HFF-Myc (cell line): ENCODE measurements at places on chromosomes 5 and 9.

- DNase-seq, result no peak
These were observed 7.1 kb downstream of the SPARC start for GRCh38 chr5:151679421-151680155.

DNA sequence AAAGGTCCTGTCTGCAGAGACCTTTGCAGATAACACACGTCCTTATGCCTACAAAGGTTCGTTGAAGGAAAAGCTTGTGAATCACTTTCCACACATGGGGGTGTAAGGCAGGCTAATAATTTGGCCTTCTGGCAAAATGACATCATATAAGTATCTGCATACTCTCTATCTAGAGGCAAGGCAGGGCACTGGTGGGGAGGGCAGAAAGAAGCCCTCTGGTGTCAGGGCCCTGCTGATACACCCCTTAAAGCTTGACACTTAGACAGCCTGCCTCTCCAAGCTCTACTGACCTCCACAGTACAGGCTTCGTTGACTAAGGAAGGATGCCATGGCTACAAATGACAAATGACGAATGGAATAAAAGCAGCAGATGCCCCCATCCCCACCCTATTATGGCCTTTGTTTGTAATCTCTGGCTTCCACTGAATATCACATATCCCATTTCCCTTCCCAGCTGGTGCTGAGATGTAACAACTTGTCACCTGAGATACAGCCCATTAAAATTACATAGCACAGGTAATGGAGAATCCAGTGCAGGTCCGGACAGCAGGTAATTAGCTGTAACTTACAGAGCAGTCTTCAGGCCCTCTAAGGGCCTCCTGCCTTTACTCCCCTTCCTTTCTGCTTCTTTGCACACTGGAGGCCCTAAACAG lies 76.9 kb upstream of the IFNK start:
- DNase-seq, result no peak

GRCh38 chr9:123216251-123216797 lies 52.1 kb downstream of the STRBP start:
- DNase-seq, result no peak

DNA sequence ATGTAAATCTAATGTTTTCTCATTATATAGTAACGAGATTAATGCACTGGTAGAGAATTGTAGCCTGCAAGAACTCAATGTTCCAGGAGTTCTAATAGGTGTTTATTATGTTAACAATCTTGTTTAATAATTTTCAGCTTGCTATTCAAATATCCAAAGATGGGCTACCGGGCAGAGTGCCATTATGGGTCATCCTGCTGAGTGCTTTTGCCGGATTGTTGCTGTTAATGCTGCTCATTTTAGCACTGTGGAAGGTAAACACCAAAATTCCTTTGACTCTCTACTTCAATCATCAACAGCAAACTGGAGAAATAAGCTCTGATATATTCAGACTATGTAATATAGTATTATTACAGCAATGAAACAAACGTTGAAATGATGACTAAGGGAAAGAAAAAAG lies 41.9 kb upstream of the ITGA2 start:
- DNase-seq, result no peak

DNA sequence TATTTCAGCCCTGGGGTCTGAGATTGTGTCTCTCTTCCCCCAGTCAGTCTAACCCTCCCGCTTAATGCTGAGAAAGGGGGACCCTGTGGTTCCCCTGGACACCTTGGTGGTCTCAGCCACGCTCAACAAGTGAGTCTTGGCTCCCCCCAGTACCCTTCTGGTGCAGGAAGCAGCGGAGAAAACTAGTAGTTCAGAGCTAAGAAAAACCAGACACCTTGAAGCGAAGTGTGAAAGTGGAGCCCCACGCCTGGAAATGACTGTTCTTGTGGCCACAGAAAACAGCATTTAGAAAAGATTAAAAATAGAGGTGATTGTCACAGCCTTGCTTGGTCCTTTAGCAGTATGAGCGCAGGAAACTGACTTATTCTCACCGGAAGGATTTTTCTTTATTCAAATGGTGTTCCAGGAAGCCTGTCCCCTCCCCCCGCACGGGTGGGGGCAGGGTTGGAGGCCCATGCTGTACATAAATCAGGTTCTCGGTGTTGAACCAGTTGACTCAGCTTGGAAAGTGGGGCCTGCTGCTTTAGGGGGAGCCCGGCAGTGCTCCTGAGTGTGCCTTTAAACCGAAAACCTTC lies 8.1 kb downstream of the ARPC5L start:
- DNase-seq, result no peak

DNA sequence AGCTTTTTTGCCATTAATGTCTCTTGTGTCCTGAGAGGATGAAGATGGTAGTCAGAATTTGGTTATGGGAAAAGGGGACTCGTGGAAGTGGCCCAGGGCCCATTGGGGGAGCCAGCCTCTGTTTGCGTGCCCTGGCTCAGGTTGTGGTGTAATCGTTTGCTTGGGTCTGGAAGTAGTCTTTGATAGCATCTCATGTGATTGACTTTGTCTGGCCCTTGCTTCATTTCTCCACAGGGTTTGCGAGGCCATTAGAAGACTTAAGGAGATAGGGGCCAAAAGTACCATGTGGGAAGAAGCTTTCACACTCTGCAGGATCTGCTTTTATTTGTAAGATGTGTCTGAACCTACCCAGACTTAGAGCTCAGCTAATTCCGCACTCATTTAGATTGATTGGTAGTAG lies 114.5 kb downstream of the FGF1 start:
- DNase-seq, result no peak
